ENCODE measurements at places on chromosomes 5 and 9. TPM values are rescaled to one million over a fixed set of nuclear protein-coding genes. Genes with fewer than 3 reads are reported as not detected.

Gene GPRIN1
- polyA plus RNA-seq: 2.2 TPM

Gene NDUFS4
- 502 TPM for polyA plus RNA-seq

Gene PURA
- 19.3 TPM for polyA plus RNA-seq

Gene SPINK13
- not detected for polyA plus RNA-seq

Gene DNAI1
- polyA plus RNA-seq: 2.1 TPM
